ENCODE measurements at places on chromosomes 7 and 10.

DNA sequence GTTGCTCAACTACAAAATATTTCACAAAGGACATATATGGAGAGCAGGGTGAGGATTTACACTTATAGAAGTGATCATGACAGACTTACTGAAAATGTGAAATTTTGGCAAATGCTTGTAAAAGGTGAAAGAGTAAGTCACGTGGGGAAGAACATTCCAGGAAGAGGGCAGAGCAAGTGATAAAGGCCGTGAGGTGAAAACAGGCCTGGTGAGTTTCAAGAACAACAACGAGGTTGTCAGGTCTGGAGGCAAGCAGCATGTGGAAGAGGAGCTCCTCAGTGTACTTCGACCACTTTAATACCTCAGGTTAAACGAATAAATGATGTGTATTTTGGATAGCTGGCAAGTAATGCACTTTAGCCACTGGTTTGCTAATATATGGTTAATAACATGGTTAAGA, 706.7 kb downstream of the PCDH15 start:
- DNase-seq: no peak

GRCh38 chr10:58264780-58265179, 2.9 kb downstream of the IPMK start:
- no peak for DNase-seq

GRCh38 chr7:77352665-77353406, 63.3 kb downstream of the GSAP start:
- no peak for DNase-seq

GRCh38 chr7:157508477-157508881, 171.7 kb downstream of the DNAJB6 start:
- DNase-seq: no peak

GRCh38 chr10:24973163-24973562, 20.8 kb upstream of the PRTFDC1 start:
- no peak for DNase-seq

GRCh38 chr7:52209614-52210013, 825.8 kb upstream of the POM121L12 start:
- DNase-seq: no peak

Measured in activated CD8-positive, alpha-beta memory T cell treated with anti-CD3 and anti-CD28 coated beads for 1 hour (primary cell).